ENCODE measurements at places on chromosomes 5 and 9.

DNA sequence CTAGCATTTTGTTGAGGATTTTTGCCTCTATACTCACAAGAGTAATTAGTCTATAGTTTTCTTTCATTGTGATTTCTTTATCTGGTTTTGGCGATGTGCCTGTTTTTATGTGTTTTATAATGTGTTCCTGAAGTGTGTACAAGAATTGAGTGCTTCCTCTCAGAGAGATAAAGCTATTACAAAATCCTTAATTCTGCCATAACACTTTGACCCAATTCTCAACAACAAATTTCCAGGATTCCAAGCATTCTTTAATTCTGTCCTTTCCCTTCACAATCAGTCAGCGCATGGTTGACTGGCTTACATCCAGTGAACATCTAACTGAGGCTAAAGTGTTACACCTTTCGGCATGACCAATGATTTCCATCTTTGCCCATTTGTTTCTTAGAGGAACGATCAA lies 282.9 kb upstream of the MVB12B start:
- DNase-seq: no peak

- no peak for DNase-seq
Measured at GRCh38 chr9:129590466-129590865, 30.4 kb downstream of the C9orf50 start.

GRCh38 chr5:153099328-153099727 lies 391.1 kb upstream of the GRIA1 start:
- DNase-seq: no peak

DNA sequence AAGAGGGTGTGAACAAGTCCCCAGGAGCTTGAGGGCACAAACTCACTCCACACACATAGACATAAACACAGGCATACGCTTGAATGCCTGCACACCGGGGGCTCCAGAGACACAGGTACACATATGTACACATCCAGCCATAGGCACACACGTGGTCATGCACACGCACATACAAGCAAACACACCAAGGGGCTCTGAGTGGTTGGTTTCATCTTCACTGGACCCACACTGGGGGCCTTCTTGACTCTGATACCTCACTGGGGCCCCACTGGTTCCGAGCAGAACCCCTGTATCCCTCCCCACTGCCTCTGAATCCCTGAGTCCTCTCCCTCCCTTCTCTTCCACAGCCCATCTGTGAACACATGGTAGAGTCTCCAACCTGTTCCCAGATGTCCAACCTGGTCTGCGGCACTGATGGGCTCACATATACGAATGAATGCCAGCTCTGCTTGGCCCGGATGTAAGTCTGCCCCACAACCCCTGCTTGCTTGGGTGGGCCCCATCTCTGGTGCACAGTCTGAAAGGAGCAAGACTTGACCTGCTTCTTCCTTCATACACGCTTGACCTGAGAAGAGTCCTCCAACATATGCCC lies 6.4 kb downstream of the SPINK4 start:
- DNase-seq: no peak

DNA sequence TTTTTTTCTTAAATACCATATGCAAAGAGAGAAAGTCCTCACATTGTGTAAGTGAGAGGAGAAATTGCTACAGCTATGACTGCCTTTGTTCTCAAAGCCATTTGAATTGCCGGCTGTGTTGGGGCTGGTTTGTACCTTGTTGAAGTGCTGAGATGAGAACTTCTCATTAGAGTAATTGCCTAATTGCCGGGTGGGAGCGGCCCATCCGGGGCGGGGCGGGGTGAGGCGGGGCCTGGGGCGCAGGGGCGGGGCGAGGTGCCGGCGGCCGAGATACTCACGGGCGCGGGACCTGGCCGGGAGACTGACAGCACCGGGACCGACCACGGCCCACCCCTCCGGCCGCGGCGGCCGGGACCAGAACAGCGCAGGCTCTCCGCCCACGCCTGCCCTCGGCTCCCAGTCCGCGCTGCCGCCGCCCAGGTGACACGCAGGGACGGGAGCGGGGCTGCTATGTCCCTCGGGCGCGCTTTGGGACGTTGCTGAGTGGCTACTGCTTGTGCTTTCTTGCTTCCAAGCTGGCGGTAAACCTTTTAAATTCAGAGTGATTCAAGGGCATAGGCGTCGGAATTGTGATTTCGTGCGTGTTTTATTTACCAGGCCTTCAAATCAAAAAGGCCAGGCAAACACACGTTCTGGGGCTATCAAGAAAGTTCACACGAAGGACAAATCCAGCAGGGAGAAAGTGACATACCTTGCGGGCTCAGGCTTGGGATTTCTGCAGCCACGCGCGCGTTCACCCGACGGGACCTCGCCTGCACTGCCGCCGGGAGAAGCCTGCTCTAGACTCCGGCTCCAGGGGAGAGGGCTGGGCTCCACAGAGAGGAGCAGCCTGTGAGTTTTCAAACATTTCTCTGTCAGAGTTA lies 269.1 kb downstream of the FANCC start:
- peak; percentile 75 for DNase-seq

DNA sequence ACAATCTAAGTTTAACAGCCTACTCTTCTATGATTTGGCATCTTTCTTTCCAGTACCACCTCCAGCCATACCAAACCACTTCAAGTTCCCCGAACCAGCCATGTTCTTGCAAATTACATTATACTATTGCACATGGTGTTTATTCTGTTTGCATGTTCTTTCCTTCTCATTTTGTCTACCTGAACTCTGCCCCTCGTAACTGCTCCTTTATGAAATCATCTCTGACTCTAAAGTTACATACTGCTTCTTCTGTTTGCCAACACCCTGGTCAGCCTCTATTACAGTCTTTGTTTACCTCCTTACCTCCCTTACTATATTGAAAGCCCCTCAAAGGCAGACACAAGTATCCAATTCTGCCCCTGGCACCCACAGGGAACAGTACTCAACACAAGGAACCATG lies 6.0 kb downstream of the PPP6C start:
- no peak for DNase-seq

DNA sequence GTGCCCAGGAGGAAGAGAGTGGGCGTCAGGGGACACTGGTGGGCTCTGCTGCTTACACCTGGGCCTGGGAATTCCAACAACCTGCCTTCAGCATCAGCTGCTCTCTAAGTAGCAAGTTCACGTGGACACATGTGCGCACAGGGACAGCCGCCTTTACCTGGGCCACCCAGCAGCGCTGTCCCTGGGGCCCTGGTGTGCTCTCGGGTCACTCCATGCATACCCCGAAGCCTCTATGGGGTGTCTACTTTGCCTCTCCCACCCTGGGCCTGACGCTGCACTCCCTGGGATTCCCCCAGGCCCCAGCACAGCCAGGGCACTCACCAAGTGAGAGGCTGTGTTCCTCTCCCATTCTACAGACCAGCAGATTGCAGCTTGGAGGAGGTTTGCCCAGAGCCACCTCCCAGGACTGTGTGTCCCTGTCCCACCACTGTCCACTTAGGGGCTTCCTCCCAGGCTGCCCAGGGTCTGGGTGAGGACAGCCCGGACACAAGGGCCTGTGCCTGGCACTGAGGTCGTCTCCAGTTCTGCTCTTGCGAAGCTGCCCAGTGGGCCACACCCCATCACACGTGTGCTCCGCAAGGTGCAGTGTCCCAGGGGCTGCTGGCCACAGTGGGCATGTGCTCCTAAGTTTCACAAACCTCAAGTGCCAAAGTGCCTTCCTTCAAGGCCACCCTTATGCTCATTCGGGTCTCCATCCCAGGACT lies 5.9 kb downstream of the NINJ1 start:
- DNase-seq: no peak

- DNase-seq: no peak
Measured at GRCh38 chr9:4530375-4530774, 40.1 kb downstream of the SLC1A1 start.

Data from RPMI8226 (cell line).